ENCODE measurements at places on chromosomes 3 and 15. TPM values are rescaled to one million over a fixed set of nuclear protein-coding genes. Genes with fewer than 3 reads are reported as not detected.
A peak's percentile ranks its signal among the peaks of the same experiment; 100 is the strongest.

The RARRES1 gene
- 0.82 TPM for polyA plus RNA-seq

The ARL6IP5 gene
- 36.5 TPM for polyA plus RNA-seq

The IGF2BP2 gene
- polyA plus RNA-seq, result 79.6 TPM

The P2RY13 gene
- 0.68 TPM for polyA plus RNA-seq

GRCh38 chr3:150495149-150495548, 51.1 kb downstream of the SERP1 start:
- DNase-seq, result no peak

DNA sequence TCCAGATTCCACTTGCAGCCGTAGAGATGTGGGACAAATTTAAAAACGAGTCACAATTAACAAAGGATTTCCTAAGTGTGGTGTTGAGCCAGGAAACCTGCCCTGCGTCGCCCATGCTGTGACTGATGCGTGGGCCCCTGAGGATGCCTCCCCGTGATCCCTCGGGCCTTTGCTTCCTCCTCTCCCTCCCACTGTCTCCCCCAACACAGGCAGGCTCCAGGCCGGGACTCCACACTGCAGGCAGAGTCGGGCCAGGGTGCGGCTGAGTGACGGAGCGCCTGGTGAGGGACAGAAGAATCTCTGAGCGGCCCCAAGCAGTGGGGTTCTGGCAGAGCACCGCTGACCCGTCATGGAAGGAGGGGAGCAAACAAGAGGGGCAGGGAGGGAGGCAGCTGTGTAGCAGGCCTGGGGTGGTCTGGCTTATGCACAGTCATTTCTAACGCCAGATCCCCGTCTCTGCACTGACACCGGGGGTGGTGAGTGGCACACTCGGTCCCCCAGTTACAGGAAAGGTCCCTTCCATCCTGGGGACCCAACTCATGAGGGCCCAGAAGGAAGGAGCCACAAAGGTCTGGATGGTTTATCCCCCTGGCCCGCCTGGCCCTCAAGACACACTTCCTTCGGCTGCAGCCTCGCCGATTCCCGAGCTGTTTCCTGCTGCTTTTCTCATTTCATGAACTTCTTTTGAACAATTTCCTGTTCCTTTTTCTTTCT, 91.0 kb downstream of the XXYLT1 start:
- no peak for DNase-seq

- DNase-seq, result no peak
Measured at GRCh38 chr15:100687582-100688141, 85.3 kb downstream of the ASB7 start.

DNA sequence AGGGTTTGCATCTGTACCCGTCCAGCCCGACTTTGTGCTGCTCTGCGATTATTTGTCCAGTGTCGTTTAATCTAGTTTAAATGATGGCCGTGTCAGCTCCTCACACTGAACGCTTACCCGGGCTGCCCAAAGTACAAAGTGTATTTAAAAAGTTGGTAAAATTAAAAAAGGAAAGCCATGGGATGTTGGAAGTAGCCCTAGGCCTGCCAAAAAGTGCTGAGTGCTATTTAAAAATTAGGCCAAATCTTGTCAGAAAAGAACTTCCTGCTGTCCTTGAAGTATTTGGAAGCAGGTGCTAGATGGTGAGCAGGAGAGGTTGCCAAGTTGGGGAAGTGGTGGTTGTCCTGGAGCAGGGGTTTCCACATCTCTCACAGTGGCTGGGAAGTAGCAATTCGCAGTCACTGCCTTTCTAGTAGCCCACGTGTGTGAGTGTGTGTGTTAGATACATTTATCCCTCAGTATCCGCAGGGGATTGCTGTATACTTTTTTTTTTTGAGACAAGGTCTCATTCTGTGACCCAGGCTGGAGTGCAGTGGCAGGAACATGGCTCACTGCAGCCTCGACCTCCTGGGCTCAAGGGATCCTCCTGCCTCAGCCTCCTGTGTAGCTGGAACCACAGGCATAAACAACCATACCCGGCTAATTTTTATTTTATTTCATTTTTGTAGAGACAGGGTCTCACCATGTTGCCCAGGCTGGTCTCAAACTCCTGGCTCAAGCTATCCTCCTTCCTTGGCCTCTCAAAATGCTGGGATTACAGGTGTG, 664 bp downstream of the PPCDC start:
- DNase-seq, result peak; percentile 31

DNA sequence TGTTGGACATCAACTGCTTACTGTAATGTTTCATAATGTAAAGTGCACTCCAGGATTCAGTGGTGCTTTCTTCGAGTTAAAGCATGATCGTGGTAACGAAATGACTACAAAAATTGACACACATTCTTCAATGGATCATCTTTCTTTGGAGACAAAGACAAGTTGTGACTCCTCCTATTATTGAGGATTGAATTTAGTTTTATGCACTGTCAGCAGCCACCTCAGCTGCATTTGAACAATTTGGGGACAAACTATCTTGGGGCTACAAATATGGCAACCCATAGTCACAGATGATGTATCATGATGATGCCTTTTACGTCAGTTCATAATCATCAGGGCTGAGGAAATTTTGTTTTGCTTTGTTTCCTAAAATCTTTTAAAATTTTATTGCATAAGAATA, 140.2 kb upstream of the ICE2 start:
- no peak for DNase-seq

GRCh38 chr3:149009732-149010131, 18.4 kb downstream of the GYG1 start:
- DNase-seq, result no peak

- DNase-seq, result peak; percentile 81
Measured at GRCh38 chr15:28125673-28126651, 26.8 kb upstream of the OCA2 start.

Data from GM23338 (cell line).